ENCODE measurements at places on chromosomes 12 and 14. TPM values are rescaled to one million over a fixed set of nuclear protein-coding genes. Genes with fewer than 3 reads are reported as not detected.
A peak's percentile ranks its signal among the peaks of the same experiment; 100 is the strongest.

GRCh38 chr14:60313093-60313492, 64.1 kb downstream of the PPM1A start:
- no peak for DNase-seq

DNA sequence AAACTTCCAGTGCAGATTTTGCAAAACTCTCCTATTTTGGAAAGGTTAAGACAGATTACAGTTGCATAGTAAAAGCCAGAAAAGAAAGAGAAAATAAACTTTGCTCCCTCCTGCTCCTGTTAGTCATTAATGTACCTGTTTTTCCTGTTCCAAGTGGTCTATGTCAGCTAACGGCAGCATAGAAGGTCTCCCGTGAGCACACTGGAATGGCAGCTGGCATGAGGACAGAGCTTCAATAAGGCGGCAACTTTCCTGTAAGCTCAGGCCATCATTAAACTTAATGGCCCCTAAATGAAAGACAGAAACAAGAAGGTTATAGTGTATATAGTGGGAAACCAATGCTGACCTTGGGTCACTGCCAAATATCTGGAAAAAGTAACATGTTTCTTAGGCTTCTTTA, 16.0 kb downstream of the EIF2B2 start:
- DNase-seq, result no peak

The NYNRIN gene
- total RNA-seq, result 13.1 TPM

The WNT1 gene
- total RNA-seq, result not detected

DNA sequence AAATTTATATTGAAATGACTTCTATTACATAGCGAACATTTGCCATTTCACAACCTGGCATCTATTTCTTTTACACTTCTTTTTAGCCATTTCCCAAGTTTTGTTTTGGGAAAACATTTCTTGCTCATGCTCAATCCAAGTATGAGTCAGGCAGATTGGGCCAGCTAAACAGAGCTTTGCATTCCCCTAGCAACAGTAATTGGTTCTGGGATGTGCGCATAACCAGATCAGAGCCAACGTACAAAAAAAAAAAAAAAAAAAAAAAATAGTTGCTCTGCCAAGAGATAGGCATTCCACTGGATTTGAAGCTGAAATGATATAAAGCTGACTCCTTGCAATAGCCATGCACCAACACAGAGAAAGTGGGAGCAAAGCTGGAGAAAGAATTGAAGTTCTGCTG, 37.5 kb downstream of the PLCZ1 start:
- no peak for DNase-seq

The FRS2 gene
- total RNA-seq, result 39.1 TPM

GRCh38 chr12:94973221-94973620, 30.3 kb downstream of the NDUFA12 start:
- DNase-seq, result no peak

GRCh38 chr14:97299661-97300060, 502.5 kb downstream of the VRK1 start:
- DNase-seq, result no peak

DNA sequence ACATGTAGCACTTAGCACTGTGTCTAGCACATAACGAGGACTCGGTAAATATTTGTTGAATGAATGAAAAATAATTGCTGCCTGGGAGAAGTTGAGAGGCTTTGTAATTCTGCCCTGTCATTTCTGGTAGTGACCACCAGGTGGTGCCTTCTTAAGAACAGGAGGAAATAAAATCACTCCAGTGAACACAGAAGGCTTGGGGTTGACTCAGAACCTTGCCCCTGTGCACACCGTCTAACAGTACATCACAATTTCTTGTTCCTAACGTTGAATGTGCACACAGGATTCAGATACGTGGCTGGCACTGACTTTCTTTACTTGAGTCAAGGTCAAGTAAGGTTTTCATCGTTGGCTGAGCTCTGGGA, 91.8 kb downstream of the RGS6 start:
- no peak for DNase-seq

The IL22 gene
- not detected for total RNA-seq

The GPRC5A gene
- total RNA-seq, result 16.2 TPM

GRCh38 chr12:2454601-2455177, 340.1 kb upstream of the FKBP4 start:
- no peak for DNase-seq

The GLIPR1L1 gene
- total RNA-seq, result not detected

DNA sequence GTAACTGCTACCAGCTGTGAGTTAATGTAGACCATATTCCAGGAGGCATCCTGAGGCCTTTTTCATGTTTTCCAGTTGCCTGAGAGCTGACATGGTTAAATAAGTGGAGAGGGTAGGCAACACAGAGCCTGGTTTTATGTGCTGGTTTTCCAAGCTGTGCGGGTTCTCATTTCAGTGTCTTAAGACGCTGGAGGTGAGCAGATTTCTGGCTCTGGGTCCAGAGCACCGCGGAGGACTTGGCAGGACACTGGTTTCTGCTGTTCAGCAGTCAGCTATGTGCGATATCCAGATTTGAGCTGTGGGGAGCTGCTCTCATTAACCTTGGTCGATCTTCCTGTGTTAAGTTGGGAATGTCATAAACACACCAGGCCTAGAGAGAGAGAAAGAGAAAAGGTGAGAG, 680.8 kb downstream of the BCL11B start:
- no peak for DNase-seq

GRCh38 chr12:12721814-12722434, 4.8 kb downstream of the CDKN1B start:
- no peak for DNase-seq

DNA sequence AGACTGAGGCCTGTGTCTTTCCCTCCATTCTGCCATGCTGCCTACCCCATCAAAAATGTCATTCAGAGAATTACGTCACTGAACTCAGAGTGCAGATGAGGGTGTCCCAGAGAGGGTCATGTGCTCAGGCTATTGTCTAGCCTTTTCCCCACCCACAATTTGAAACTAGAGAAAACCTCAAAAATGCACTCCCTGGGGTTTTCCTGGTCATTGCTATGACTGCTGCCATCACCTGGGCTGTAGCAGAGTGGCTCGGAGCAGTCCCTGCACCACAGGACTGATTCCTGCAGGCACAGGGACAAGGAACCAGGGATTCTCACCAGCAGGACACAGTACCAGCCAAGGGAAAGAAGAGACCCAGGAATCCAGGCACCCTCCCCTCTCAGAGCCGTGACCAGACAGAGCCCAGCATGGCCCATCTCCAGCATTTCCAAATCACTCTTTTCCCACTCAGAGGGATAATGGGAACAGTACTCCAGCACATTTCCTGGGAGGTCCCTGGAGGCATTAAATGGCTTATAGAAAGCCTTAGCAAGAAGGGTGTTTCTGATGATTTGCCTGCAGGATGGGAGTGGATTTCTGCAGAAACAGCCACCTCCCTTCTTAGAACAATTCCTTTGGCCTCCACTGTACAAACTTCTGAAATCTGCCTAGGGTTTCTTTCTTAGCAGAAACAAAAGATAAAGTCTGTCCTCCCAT, 45.9 kb downstream of the VWF start:
- peak; percentile 29 for DNase-seq

- DNase-seq, result peak; percentile 80
Measured at GRCh38 chr14:104898870-104899510, 25.7 kb upstream of the PLD4 start.

GRCh38 chr12:94623161-94623920, 27.0 kb downstream of the TMCC3 start:
- DNase-seq, result no peak

- no peak for DNase-seq
Measured at GRCh38 chr14:85590784-85591183, 60.8 kb downstream of the FLRT2 start.

GRCh38 chr12:94046626-94047410, 101.6 kb upstream of the PLXNC1 start:
- no peak for DNase-seq

- no peak for DNase-seq
Measured at GRCh38 chr14:57412341-57412740, 22.0 kb downstream of the NAA30 start.

The RNASE7 gene
- not detected for total RNA-seq

The ANG gene
- 11.5 TPM for total RNA-seq

- DNase-seq, result no peak
Measured at GRCh38 chr12:14902465-14902864, 16.8 kb upstream of the MGP start.

DNA sequence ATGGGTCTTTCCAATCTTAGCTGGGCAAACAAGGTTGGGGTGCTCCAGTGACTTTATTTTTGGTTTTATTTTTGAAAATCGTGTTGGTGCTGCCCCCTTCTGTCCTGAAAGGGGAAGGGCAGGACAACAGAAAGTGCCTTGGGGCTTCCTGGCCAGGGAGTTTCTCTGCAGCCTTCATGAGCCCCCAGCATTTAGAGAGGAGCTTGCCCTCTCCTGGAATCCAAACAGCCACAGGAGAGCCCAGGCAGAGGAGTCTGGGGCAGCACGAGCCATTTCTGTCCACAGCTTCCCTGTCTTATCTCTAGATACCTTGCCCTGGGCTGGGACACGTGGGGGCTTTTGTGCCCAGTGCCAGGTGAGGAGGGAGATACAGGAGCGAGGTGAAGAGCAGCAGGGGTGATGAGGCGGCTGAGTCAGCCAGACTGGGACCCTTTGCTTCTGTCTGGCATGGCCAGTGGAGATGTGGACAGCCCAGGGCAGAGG, 4.4 kb upstream of the C1RL start:
- DNase-seq, result no peak

- peak; percentile 86 for DNase-seq
Measured at GRCh38 chr12:106138633-106139421, at the start of gene NUAK1. NUAK1 (minus strand) TSS chr12:106138954; CDS start chr12:106138653, 301 bp downstream.

The DEGS2 gene
- 0.10 TPM for total RNA-seq

The MYG1 gene
- 35.6 TPM for total RNA-seq

DNA sequence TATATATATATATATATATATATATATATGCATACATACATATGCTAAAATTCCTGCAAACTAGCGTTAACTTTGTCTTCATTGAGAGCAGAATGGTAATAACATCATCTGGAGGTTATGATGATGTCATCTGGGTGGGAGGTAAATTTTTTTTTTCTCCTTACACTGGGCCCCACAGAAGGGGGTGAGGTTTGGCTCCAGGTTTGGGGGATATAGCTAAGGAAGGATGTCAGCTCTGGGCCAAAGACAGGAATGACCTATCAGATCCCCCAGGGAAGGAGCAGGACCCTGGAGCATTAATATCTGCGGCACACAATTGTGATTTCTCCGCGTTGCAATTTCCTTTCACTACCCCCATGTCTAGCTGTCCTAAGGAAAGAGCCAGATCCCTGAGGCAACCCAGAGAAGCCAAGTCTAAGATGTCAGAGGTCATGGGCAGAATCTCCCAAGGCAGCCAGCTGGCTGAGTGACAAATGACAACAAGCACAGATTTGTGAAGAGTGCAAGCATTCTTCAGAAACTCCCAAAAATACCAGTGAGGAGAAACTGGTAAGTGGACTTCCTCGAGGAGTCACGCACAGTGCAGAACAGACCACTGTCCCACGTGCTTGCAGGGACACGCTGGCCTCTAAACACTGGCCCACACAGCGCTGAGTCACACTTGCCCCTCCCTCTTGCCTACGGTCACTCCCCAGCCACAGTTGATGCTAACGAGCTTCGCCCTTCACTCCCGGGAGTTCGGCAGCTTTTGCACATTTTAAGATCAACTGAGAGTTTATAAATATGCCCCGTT, 9.9 kb downstream of the UBC start:
- peak; percentile 96 for DNase-seq

- no peak for DNase-seq
Measured at GRCh38 chr14:61108496-61109141, 127.6 kb downstream of the SLC38A6 start.

GRCh38 chr12:110869026-110869425, 22.2 kb downstream of the CCDC63 start:
- no peak for DNase-seq

DNA sequence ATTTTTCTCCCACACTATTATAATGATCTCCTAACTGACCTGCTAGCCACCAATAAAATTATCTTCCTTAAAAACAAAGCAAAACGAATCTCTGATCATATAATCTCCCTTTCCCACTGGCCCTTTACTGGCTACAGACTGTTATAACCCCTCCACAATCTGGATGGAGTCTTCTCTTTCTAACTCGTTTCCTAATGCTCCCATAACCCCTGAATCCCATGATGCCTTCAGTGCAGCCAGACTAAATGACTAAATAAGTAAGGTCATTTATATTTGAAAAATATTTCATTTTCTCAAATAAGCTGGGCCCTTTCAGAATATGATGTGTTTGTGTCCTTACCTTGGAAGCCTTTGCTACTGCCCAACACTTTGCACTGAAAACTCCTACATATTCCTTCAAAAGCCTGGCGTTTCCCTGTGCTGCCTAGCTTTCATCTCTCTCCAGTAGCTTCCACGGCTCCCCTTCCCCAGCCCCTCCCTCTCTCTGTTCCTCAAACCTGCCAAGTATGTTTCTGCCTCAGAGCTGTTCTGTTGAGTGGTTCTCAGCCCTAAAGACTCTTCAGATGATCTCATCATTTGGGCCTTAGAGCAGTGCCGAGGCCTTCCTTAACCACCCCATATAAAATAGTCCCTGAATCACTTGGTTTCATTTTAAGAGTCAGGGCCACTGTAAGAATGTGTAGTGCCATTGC, 91.7 kb downstream of the MYRFL start:
- no peak for DNase-seq

GRCh38 chr14:64971491-64971942, 619 bp downstream of the RAB15 start:
- DNase-seq, result no peak

DNA sequence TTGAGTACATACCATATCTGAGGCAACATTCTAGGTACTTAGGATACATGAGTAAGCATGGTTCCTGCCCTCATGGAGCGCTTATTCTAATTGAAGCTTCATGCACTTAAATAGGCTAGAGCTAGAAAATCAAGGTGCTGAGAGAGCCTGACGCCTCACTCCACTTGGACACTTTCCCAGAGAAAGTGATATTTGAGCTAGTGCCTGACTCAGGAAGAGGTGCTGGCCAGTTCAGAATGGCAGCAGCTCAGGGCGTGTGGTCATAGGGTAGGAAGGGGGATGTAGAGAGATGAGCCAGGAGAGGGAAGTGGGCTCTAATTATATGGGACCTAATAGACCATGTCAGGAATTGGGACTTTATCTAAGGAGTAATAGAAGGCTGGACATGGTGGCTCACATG, 33.3 kb downstream of the TULP3 start:
- no peak for DNase-seq

DNA sequence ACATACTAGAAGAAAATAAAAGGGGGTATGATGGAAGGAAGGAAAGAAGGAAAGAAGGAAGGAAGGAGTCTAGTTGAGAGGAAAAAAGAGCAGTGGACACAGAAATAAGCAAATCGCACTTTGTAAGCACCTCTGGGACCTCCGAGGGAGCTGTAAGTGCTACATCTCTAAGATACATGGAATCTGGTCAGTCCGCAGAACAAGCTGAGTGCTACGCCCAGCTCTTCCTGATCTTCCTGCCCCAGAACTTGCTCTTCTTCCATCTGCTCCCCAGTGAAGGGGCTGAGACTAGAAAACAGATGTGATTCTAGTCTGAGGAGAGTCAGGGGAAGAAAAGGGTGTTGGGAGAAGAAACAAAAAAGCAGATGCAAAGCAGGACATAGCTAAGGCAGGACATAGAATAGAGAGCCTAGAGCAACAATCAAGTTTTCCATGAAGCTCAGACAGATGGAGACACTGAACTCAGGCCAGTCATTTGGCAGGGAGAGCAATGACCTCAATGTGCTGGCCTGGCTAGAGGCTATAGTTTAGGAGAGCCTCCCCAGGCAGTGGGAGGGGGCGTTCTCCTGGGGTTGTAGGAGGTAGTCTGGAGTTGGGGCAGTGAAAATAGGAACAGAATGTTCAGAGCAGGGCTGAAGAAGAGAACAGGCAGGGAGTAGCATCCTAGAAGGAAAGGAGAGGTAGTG, 1.7 kb upstream of the MFAP5 start:
- peak; percentile 91 for DNase-seq

Data from posterior vena cava (tissue), 2 donors.